ENCODE measurements at places on chromosomes 4 and X. TPM values are rescaled to one million over a fixed set of nuclear protein-coding genes. Genes with fewer than 3 reads are reported as not detected.
A peak's percentile ranks its signal among the peaks of the same experiment; 100 is the strongest.

The CXCL10 gene
- 1.1 TPM for polyA plus RNA-seq

DNA sequence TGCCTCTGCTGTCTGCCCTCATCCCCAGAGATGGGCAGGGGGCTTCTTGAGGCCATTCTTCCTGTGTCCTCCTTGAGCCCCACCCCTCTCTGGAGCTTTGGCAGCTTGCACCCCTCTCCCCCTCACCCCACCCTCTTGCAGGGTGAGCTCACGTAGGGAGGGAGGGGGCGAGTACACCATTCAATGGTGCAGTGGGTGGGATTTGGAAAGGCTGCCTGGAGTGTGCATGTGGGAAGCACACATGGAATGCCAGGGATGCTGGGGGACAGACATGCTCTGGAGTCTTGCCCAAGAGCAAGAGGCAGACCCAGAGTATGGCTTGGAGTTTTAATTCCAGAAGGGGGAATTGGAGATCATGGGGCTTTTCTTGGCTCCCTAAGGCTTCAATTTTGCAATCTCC is 5.6 kb downstream of the PAK3 start:
- no peak for DNase-seq

The GLRA2 gene
- polyA plus RNA-seq = 0.20 TPM

- DNase-seq = peak; percentile 10
These were observed 571.0 kb upstream of the KLHL4 start for GRCh38 chrX:86946569-86946968.

- no peak for DNase-seq
These were observed 44.1 kb downstream of the NAA11 start for GRCh38 chr4:79281566-79282359.

The DMRTC1 gene
- polyA plus RNA-seq = 0.70 TPM

The BTK gene
- 1.4 TPM for polyA plus RNA-seq

The SCD5 gene
- 33.7 TPM for polyA plus RNA-seq

The SPARCL1 gene
- polyA plus RNA-seq = 27.1 TPM

DNA sequence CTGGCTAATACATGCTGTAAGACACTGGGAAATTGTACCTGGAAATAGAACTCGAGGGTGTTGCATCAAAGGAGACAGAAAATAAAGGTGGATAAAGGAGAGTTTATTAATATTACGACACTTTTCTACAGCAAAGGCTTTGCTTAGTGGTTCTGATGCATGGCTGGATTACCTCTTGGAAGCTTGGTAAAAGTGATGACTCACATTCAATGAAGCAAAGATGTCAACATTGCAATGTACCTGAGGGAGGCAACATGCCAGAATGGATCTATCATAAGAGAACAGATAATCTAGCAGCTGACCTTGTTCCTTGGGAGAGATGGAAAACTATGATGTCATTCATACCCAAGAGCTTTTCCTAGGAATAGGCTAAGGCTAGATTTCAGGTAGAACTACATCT is 735.1 kb upstream of the DIAPH2 start:
- no peak for DNase-seq

The FGF13 gene
- polyA plus RNA-seq = 14.2 TPM

GRCh38 chr4:146545102-146545501 is 23.4 kb upstream of the SLC10A7 start:
- no peak for DNase-seq

DNA sequence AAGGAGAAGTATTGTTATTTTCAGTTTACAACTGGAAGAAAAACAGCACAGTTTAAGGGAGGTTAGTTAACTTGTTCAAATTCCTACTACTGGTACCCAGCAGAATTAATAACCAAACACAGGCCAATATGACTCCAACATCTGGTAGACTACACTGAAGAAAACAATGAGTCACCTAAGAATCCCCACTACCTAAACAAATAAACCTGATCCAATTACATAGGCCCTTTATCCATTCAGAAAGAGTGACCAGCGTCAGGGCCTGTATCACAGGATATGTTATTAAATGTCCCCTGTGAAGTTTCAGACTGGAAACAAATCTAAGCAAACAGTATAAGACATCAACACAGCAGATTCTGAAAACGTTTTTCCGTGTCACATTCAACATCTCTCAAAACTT is 492.5 kb upstream of the INTU start:
- no peak for DNase-seq

The CYLC1 gene
- polyA plus RNA-seq = not detected

DNA sequence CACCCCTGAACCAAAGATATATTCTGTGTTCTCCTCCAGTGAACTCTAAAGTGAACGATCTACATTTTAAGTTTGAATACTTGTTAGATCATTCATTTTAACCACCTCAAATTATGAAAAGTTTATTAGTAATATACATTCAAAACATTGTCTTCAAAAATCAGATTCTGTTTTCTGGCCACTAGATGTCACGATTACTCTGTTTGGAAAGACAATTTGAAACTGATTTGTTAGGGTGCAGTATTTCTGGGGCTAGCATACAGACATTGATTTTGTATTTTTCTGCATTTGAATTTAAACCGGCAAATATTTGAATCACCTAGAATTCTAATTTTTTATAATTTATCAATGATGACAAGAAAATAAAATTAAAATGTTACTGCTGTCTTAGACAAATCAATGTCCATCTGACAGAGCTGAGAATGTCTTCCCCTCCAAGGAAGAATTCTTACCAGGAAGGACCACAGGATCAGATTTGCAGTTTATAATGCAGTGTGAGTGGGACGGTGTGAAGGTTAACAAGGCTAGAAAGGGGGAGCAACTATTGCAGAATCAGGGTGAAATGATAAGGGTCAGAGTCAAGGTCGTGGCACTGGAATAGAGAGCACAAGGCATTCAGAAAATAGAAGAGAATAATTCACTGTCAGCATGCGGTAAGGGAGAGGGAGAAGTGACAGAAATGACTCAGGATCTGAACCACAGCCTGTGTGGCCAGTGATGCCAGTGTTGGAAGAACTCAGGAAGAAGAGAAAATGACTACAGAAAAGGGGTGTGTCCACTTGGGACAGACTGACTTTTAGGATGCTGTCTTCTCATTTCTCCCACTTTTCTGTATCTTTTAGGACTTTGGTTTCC is 91.6 kb downstream of the ANXA10 start:
- DNase-seq = peak; percentile 12

The TMEM35A gene
- 7.7 TPM for polyA plus RNA-seq

GRCh38 chrX:153412746-153413720 is 1.8 kb downstream of the ZFP92 start:
- no peak for DNase-seq

- DNase-seq = no peak
These were observed 64.2 kb upstream of the BEND4 start for GRCh38 chr4:42216664-42217063.

- no peak for DNase-seq
These were observed 242.7 kb downstream of the BCOR start for GRCh38 chrX:39854772-39855747.

The L1CAM gene
- 46.9 TPM for polyA plus RNA-seq

DNA sequence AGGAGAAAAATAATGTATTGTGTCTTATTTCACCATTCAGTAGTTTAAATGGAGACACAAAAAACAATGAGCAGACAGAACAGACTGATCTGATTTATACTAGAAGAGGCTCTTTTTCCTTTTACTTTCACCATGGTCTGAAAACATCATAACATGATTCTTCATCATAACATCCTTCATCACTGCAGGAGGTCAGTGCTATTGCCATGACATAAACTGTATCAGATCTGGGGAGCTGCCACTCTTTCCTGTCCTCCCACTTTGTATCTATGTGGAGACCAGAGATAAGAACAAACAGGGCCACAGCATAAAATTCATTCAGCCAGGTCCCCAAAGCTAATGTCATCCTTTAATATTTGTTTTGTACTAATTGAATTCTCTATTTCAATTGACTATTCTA is 25.2 kb downstream of the SOD3 start:
- no peak for DNase-seq

DNA sequence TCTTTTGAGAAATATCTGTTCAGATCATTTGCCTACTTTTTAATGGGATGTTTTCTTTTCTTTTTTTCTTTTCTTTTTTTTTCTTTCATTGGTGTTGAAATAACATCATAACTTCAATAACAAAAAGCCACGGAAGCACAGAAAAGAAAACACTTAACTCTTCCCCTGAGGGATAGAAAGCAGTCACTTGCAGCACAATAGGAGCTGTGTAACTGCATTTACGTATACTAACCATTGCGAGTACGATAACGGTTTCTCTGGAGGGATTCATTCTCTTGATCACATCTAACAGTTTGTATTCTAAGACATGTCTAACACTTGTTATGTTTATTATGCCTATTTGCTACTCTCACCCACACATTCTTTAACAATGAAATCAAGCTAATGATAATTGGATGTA is 27.3 kb downstream of the C4orf46 start:
- DNase-seq = no peak

The S100G gene
- not detected for polyA plus RNA-seq

Measured in left renal pelvis (tissue), 4 donors.